ENCODE measurements at places on chromosomes 5 and 9.

DNA sequence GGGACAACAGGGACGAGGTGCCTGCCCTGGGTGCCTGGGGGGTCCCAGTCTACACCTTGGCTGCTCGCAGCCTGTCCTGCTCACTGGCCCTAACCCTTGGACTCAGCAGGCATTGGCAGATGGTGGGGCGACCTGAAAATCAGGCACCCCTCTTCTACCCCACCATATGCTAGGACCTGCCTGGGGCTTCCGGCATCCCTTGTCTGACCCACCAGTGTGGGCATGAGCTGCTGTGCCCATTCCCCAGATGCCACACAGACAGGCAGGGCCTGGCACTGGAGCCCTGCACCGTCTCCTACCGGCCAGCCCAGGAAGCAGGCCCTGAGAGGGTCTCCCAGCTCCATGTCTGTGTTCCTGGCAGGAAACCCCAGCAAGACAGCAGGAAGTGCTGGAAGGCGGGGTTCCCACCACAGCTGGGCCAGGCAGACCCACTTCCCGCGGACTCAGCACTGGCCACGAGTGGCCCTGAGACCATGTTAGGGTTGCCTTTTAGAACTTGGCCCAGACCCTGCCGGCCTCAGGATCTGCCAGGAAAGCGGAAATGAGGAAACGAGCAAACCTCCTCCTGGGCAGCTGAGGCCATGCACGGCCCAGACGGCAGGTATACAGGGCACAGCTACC is 3.1 kb downstream of the NINJ1 start:
- no peak for DNase-seq

GRCh38 chr9:137878146-137878941 is 762 bp downstream of the CACNA1B start:
- DNase-seq = no peak

GRCh38 chr9:92397853-92398252 is 6.5 kb downstream of the OGN start:
- DNase-seq = no peak

- no peak for DNase-seq
Measured at GRCh38 chr5:13348568-13348967, 595.9 kb downstream of the DNAH5 start.

Measured in EL (cell line).